Lung (tissue), 17 donors: ENCODE measurements at places on chromosomes 3 and 15. TPM values are rescaled to one million over a fixed set of nuclear protein-coding genes. Genes with fewer than 3 reads are reported as not detected.

NUDT16 gene
- total RNA-seq, result 64.6 TPM

KCNH8 gene
- total RNA-seq, result 0.94 TPM

AGTR1 gene
- 17.9 TPM for total RNA-seq

GPR62 gene
- not detected for total RNA-seq

DNA sequence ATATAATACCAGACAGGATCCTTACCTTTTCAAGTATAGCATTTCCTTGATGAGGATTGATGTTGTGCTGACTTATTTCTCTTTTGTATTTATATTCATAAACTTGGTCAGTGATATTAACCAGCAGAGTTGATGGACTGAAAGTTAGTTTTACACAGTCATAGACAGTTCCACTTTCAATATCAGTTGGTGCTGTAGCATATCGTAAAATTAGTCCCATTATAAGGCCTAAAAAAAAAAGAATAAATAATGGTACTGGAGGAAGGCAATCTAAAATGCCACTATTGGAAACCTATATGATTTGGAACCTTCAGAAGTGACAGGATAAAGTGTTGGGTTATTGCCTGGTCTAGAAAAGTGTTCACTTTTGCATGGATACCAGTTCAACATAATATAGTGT lies 16.3 kb downstream of the SLC9A9 start:
- DNase-seq, result no peak

GRCh38 chr3:187084126-187084525 lies 55.2 kb downstream of the RPL39L start:
- DNase-seq, result no peak

DNA sequence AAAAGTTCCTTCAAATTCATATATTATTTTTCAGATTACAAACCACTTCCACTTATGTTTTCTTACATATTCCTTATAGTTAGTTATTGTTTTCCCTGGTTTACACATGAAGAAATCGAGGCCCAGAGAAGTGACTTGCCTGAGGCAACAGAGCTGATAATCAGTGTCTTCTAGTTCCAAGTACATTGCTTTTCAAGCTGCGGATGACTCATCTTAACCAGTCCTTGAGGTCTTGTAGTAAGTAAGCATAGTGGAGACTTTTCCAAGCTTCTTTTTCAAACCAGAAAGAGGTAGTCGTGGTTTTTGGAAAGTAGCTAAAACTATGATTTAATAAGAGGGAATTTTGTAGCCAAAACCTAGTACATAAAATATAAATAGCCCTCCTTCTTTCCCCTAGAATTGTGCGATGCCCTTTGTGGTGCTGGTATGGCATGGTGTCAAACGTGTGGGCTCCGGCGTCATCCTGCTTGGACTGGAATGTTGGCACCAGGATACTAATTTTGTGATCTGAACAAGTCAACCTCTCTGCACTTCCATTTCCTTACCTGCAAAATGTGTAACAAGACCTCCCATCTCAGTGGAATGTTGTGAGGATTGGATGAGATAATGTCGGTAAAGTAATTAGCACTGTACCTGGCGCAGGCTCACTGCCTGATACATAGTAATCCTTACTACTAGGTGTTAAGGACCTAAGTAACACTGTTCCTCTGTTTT lies 19.0 kb upstream of the DLG1 start:
- DNase-seq, result no peak

DNA sequence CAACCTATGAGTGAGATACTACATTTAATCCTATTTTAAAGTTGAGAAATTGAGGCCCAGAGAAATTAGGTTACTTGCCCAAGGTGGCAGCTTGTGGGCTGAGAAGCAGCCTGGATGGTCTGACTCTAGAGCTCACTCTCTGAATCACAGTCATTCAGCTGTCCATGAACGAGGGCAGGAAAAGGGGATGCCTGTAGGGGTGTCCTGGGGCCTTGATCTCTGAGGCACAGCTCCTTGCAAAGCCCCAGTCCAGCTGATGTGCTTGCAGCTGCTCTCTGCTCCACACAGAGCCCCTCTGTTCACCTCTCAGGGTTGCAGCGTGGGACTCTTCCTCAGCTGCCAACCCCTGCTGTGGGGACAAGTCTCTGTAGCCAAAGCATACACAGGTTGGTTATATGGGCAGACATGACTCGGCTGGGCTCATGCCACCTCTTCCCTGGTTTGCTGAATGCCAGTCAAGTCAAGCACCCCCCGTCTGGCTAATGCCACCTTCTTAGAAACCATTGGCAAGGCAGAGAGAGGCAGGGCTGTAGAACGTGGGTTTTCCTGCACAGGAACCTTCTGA lies 56.8 kb downstream of the GASK1A start:
- DNase-seq, result no peak

DNA sequence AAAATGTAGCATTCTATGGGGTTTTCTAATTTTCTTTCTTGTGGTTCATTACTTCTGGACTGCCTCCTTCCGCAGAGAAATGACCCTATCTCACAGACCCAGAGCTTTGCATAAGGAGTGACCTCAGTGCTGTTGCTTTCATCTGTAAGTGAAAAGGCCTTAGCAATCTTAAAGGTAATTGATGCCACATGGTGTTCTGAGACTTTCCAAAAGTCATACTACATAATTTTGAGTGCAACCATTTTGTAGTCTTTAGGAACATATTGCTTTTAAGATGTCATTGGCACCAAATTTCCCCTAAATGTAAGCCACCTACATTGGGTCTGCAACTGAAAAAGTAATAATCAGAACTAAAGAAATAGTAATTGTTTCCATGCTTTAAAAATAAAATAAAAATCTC lies 9.2 kb upstream of the HHLA2 start:
- no peak for DNase-seq

GRCh38 chr15:33737687-33738601 lies 230.4 kb upstream of the CHRM5 start:
- DNase-seq, result peak; percentile 37

DNA sequence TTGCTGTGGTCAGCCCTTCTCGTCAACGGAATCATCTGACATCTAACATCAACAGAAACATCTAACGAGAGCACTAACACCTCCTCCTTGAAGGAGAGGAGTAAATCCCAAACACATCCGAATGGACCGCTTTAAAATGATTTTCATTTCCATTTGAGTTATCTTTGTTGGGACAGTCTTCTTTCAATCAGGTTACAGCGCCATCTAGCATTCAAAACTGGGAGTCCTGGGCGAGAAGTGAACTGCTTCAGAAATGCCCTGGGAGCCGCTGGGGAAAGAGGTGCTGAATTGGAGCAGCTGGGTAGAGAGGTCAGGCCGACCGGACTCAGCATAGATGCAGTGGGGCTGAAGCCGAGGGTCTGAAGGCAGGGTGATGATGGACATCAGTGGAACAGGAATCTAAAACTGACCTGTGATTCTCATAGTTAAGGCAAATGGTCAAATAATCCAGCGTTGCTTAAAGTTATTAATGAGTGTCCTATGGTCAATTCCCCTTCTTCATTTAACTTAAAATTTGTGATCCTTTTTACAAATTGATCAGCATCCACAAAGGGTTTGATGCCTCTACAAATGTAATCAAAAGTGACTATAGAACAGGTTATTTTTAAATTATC lies 170.0 kb upstream of the NDN start:
- DNase-seq, result peak; percentile 74

- DNase-seq, result no peak
Observed at GRCh38 chr3:122635789-122636188, 44.9 kb upstream of the PARP14 start.

DNA sequence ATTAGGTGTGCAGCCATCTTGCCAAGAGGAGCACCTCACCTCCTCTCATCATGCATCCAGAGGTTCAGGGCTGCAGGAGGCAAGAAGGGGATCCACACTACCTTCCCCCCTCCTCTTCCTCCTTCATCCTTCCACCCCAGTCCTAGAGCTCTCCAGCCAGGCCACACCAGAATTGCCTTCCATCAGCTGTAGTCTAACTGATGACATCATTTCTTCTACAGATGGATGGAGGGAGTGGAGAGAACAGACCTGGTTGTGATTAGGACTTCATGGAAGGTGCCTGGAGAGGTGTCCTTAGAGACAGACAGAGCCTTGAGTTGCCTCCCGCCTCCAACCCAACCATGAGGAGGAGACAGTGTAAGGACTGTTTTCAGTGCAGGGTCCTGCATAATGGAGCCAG lies 14.9 kb downstream of the SEMA5B start:
- no peak for DNase-seq

DNA sequence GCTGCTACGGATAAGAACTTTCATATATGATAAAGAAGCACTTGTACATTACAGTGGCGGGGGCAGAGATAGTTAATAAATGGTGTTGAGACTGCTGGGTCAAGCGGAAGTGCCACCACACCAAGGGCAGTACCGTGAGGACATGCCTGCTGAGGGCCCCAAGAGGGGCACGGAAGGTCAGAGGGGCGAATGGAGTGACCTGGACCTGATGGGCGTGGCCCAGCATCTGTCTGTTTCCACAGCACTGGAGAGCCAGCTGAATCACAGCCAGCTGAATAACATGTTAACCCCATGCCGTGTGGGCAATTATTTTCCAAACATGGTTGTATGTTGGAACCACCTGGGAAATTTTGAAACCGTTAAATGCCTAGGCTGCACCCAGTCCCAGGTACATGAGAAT lies 37.2 kb downstream of the ANKDD1A start:
- no peak for DNase-seq
